ENCODE measurements at places on chromosomes 6 and 20.

GRCh38 chr6:31083742-31084354 is 28.5 kb downstream of the C6orf15 start:
- DNase-seq: no peak

DNA sequence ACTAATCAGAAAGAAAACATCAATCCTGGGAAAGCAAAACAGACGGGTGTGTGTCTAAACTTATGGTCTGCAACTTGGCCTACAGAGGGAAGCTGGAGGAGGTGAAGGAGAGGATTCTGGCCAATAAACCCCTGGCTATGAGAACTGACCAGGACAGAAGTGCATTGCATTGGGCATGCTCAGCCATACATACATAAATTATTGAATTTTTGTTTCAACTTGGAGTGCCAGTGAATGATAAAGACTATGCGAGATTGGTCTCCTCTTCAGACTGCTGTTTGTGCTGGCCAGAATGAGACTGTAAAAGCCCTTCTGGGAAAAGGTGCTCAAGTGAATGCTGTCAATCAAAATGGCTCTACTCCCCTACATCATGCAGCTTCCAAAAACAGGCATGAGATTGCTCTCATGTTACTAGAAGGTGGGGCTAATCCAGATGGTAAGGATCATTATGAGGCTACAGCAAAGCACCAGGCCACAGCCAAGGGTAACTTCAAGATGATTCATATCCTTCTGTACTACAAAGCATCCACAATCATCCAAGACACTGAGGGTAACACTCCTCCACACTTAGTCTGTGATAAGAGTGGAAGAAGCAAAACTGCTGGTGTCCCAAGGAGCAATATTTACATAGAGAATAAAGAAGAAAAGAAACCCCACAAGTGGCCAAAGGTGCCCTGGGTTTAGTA is 17.4 kb downstream of the ADNP start:
- DNase-seq: no peak

DNA sequence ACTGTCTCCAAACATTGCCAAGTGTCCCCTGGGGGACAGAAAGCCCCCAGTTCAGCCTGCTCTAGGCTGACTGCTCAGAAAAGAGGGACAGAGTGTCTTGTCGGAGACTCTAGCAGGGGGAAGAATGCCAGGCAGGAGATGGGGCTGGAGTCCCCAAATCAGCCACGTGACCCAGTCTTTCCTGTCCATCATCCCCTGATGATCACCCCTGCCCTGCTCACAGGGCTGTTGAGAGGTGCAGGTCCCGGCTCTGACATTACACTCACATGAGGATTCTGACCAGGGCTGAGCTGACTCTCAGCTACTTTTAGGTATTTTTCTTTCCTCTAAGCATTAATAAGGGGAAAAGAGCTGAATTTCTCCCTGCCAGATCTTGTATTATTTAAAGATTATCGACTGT is 115.8 kb downstream of the SULF2 start:
- no peak for DNase-seq

DNA sequence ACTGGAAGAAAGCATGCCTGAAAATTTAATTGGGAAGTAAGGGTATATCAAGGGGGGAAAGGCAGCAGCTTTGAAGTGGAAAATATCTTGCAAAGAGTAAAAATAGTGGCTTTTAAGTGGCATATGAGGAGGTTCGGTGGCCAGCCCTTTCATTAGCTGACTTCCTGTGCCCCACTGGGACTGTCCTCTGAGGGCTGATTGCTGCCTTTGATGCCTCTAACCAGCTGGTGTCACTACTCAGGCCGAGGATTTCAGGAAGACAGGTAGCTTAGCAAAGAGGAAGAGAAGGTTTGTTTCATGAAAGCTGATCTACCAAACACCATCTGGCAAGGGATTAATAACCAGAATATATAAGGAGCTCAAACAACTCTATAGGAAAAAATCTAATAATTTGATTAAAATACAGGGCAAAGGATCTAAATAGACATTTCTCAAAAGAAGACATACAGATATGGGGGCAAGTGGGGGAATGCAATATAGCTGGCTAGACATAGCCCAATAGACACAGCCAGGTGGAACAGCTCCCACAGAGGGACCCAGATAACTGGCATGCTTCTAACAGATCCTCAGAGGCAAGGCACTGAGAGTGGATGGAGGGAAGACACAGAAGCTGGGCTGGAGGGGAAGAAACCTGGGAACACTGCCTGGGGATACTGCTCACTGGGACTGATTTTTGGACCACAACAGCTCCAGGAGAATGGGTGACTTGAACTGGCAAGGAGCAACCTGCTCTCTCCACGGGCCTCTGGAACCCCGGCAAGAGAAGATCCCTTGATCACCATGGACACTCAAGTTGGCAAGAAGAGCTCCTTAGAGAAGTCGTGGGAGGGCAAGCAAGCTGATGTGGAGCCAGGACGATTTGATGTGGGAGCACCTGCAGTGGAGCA is 33.2 kb downstream of the CCN2 start:
- no peak for DNase-seq

- no peak for DNase-seq
These were observed 47.9 kb downstream of the TGM2 start for GRCh38 chr20:38117205-38117604.

GRCh38 chr20:38557174-38557573 is 23.8 kb upstream of the ADIG start:
- no peak for DNase-seq

Measured in HuH-7.5 (cell line).